ENCODE measurements at places on chromosomes 4 and X.

DNA sequence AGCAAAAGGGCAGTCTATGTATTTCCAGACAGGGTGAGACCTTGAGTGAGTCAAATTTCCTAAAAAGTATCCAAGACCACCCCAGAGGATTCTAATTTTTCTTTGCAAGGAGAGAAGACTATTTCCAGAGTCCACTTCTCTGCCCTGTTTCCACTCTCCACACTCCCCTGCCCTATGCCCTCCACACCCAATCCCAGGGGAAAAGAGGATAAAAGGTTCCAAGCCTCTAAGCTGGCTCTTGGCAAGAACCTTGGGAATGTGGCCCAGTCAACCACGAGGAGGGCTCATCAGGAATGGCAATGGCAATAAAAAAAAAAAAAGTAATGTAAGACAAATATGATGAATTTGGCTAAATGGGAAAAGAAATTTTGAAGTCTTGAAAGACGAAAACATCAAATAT lies 65.9 kb downstream of the SRPX start:
- DNase-seq: no peak

DNA sequence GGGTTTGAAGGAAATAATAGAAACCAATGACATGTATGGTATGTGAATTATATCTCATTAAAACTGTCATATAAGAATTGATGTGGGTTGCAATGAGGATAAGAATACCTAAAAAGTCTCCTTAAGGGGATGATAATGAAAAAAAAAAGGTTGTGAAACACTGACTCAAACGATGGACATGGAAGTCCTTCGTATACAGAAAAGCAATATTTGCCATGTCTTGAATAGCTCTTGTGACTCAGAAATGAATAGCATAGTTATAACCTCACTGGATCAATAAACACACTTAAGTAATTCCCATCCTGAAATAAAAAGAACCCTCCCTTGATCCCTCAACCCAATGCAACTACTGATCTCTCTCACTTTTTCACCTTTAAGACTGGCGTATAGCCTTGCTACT lies 89.7 kb downstream of the OPHN1 start:
- DNase-seq: no peak

GRCh38 chr4:164482758-164483157 lies 271.2 kb upstream of the SMIM31 start:
- DNase-seq: no peak

DNA sequence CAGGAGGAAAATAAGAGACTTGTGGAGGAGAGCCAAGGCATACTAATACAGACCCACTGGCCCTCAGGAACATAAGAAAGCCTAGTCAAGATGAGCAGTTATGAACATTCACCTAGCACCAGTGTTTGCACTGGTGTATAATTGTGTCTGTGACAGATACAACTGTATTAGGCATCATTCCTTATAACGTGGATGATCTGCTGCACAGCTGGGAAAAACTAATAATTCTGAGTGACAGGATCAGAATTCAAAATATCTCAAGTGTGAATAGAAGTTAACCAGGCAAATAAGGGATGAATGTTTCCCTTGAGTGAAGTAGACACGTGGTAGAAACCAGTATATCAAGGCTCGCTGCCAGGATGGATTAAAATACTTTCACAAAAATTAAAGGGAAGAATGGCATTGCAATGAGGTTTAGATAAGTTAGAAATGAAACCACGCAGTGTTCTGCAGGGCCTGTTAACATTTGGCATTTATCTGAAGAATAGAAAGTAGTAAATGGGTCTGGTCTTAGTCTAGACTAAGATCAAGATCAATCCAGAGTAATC lies 325.9 kb downstream of the EPHA5 start:
- DNase-seq: no peak

DNA sequence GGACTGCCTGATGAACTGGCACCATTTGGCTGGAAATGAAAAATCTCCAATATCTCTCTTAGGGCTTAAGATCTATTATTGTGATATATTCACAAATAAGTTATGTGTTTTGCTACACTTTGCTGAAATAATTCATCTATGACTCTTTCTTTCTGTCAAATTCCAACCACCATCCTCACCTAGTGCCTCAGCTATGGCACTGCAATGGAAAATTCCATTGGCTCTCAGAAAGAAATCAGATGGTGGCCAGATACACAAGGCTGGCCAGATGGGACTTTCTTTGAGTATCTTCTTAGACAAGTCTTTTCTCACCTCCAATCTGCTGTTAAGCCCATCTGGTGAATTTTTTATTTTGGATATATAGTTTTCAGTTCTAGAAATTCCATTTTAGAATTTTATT lies 28.0 kb downstream of the NAT8L start:
- no peak for DNase-seq

- no peak for DNase-seq
Measured at GRCh38 chr4:52822583-52822971, 39.5 kb upstream of the RASL11B start.

GRCh38 chr4:137957806-137958205 lies 284.3 kb downstream of the SLC7A11 start:
- no peak for DNase-seq

DNA sequence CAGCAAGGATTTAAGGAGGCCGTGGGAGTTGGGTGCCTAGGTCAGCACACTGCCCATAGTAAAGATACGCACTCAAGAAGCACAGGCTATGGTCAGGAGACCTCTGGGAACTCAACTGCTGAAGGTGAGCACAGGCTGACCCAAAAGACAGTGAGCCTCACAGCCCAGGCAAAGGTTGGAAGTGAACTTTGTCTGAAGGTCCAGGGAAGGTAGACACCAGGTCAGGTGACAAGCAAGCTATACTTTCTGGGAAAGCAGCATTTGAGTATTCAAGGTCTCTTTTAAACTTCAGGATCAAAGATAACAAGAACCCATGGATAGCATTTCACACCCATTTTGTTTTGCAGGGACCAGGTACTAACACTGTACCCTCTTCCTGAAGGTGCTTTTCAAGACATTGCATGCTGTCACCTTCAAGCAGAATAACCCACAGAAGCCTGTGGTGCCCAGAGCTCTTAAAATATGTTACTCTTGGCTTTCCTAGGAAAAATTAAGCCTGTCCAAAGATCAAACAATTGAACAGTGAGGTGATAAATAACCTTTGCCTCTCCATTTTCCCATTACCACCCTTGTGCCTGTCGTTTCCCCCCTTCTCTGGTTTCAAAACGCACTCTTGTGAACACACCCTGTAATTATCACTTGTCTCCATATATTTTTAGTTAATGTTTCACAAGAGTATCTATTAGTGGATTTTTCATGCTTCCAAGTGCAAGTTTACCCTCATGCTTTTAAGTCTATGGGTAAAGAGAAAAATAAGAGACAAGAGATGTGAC lies 3.4 kb upstream of the S100G start:
- DNase-seq: no peak

- no peak for DNase-seq
Measured at GRCh38 chr4:162931286-162931685, 235.4 kb downstream of the NAF1 start.

- no peak for DNase-seq
Measured at GRCh38 chr4:74608151-74608949, 163.4 kb downstream of the AREG start.

DNA sequence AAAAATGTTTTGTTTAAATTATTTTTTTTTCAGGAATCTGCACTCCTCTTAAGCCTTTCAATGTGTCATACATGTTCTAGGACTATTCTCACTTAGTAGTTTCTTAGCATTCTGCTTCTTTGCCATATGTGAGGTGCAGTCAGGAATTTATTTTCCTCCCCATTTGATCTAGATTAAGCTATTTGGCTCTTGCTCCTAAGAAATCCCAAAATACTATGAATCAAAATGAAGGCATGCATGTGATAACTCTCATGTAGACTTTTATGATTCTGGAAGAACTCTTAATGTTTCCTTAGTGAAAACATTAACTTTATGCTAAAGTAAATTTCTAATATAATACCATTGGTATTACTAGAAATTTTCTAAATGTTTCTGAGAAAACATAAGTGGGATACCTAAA lies 664.5 kb downstream of the RAPGEF2 start:
- no peak for DNase-seq

DNA sequence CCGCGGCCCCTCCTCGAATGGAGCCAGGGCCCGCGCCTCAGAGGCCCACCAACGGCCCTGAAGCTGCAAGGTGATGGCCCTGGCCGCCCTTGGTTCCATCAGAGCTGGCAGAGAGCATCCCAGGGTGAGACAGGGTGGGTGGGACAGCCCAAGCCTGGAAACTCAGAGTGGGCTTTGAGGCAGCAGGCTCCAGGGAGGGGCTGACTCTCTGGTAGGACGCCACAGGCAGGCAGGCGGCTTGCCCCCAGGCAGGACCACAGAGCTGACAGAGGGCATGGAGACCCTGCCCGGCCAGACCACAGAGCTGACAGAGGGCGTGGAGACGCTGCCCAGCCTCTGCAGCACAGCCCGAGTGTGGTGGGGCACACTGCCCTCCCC lies 4.8 kb downstream of the MYL5 start:
- DNase-seq: no peak
